ENCODE measurements at places on chromosomes 3 and 15.

GRCh38 chr3:24264011-24264410 is 230.6 kb downstream of the THRB start:
- DNase-seq: no peak

DNA sequence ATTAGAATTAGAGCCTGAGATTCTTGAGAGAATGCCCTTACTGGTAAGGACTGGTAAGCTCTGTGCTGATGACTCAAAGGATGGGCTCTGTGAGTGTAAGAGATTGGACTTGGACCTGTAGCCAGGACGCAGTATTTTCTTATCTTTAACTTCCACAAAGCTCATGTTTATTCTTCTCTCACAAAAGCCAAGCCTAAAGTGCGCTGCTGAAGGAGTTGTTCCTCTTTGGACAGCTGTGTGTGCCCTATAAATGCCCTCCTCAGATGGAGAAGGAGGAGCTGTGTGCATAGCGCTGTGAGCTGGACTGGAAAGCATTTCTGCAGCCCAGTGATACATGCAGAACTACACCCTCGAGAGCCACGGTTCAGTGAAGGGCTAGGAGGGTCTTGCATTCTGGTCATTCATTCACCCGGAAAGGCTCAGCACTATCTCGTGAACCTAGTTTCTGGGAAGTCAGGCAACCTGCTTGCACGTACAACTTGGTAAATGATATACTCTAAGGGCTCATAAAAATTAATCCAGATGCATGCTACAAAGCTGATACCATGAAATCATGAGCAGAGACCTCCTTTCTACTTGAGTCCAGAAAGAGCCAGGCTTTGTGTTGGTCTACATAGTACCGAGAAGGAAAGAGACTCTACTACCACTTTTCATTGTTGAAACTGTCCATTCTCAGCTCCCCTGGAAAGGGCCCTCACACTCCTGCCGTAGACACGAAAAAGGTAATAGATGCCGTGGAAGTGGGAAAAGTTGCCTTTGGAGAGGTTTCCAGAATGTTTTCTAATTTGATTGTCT is 103.0 kb upstream of the TBL1XR1 start:
- DNase-seq: no peak

- DNase-seq: no peak
Measured at GRCh38 chr3:132196113-132196512, 121.1 kb upstream of the ACP3 start.

DNA sequence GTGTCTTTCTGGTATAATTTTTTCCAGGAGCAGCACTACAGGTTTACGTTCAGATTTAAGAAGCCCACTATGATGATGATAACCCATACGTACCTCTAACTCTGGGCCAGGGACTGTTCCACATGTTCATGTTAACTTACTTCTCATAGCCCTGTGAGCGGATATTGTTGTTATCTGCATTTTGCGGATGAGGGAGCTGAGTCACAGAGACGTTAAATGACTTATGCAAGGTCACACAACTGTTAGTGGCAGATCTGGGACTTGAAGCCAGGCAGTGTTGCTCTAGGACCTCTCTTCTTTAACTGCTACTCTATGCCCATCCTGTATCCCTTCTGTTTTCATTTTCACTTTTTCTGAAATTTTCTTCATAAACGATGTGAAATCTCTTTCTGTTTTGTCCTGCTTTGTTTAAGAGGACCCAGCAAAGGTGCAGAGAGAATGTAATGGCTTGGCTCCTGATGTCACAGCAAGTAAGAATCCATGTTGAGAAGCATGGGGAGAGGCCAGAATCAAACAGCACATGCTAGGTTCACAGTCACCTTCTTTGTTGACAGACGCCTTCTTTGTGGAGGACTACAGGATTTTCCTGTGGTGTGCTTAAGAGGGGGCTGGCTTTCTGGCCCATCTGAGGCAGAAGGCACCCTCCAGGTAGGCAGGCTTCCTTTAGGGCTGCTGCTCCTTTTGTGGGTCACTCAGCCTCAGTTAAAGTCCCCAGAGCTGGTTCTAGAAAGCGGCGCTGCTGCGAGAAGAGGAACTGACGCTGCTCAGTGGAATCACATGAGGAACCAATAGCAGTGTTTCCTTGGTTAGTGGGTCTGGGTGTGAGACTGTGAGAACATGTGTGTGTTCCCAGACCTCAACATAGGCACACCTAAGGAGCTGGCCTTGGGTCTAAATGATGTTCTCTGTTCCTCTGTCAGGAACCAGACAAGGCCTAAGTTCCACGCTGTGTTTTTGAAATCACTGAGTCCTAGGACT is 121.6 kb downstream of the TMEM108 start:
- no peak for DNase-seq

DNA sequence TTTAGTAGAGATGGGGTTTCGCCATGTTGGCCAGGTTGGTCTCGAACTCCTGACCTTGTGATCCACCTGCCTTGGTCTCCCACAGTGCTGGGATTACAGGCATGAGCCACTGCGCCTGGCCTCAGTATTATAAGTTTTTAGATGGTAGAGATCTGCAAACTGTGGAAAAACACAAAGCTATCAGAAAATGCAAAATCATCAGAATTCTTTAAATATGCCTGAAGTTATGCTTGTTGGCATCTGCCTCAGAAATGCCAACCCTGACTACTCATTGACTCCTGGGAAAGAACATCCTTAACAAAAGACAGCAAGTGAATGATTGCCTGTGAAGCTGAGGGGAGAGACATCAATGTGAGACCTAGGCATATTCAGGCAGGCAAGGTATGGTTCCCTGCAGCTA is 94.3 kb upstream of the MB21D2 start:
- DNase-seq: no peak

GRCh38 chr3:170497207-170498095 is 78.8 kb downstream of the CLDN11 start:
- no peak for DNase-seq

GRCh38 chr3:42502429-42503250 is at the start of gene VIPR1:
VIPR1 (plus strand) TSS chr3:42502643; CDS start chr3:42502736, 93 bp downstream.
- DNase-seq: peak; percentile 83

- no peak for DNase-seq
Measured at GRCh38 chr3:31758322-31758965, 222.6 kb downstream of the OSBPL10 start.

DNA sequence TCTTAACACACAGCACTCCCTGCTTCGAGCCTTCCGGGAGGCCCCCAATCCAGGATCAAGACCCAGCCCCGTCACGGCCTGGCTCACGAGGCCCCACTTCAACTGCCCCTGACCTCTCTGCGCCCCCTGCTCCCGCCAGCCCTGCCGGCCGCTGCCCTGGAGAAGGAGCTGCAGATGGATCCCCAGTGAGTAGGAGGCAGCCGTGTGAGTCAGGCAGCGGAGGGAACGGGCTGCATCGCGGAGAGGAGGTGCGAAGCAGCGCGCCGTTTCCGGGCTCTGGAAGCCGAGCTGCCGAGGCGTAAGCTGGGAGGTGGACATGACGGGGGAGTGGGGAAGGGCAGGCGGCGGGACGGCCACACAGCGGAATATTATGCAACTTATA is 133.4 kb downstream of the TPRA1 start:
- DNase-seq: no peak

- no peak for DNase-seq
Measured at GRCh38 chr3:24802614-24803013, 308.0 kb upstream of the THRB start.

DNA sequence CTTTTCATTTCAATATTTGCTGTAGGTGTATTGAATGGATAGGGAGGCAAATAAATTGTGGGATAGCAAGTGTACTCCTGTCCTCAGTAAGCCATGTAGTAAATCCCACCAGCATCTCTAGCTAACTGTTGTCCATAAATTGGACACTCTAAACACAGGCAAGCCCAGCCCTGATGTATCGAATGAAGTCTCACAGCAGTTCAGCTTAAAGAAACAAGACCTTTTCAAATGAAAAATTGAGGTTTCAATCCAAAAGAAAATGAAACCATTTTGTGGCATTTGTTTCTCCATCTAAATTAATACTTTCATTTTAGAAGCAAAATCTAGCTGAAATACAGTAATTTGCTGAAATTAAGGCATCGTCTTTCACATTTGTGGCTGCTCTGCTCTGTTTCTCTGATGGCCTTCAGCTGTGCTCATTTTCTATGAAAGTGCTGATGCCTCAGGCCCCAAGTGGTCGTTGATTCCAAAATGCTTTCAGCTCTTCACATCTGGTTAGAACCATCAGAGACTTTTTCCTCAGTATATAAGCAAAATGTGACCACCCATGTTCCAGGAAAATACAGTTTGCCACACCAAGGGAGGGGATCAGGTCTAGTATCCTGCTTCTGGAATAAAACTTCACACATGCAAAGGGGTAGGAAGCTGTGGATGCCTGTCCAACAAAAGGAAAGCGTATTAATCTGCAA is 245.0 kb downstream of the ZMAT3 start:
- no peak for DNase-seq

DNA sequence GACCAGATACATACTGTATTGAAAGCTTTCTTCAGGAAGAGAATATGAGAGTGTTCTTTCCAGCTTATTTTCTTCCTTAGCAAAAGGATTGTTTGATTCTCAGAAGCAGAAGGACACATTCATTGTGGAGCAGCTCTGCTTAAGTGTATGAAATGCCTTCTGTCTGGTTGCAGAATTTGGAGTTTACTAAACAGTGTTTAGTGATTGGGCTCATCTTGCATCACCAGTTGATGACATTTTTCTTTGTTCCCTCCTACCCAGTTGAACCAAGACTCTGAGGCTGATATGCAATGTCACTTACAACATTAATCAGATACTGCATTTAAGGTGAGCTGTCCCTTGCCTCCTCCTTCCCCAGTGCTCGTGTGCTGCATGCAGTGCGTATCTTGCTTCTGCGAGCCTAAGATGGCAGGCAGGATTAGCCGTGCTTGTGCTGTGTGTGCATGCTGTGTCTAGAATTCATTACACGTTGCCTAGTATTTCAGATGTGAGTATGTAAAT is 18.4 kb downstream of the ZBTB38 start:
- no peak for DNase-seq

- no peak for DNase-seq
Measured at GRCh38 chr15:68176601-68177000, 28.5 kb downstream of the CALML4 start.

DNA sequence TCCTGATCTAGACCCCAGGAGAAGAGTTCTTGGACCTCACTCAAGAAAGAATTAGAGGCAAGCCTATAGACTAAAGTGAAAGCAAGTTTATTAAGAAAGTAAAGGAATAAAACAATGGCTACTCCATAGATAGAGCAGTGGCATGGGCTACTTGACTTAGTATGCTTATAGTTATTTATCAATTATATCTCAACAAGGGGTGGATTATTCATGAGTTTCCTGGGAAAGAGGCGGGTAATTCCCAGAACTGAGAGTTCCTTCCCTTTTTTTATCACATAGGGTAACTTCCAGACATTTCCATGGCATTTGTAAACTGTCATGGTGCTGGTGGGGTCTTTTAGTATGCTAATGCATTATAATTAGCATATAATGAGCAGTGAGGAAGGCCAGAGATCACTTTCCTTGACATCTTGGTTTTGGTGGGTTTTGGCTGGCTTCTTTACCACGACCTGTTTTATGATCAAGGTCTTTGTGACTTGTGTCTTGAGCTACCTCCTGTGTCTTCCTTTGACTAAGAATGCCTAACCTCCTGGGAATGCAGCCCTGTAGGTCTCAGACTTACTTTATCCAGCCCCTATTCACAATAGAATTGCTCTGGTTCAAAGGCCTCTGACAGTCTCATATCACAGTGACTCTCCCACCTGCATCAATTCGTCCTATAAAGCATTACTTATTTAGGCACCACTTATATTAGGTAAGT is 35.3 kb upstream of the PLSCR2 start:
- no peak for DNase-seq

- no peak for DNase-seq
Measured at GRCh38 chr3:61774279-61774890, 213.0 kb downstream of the PTPRG start.

DNA sequence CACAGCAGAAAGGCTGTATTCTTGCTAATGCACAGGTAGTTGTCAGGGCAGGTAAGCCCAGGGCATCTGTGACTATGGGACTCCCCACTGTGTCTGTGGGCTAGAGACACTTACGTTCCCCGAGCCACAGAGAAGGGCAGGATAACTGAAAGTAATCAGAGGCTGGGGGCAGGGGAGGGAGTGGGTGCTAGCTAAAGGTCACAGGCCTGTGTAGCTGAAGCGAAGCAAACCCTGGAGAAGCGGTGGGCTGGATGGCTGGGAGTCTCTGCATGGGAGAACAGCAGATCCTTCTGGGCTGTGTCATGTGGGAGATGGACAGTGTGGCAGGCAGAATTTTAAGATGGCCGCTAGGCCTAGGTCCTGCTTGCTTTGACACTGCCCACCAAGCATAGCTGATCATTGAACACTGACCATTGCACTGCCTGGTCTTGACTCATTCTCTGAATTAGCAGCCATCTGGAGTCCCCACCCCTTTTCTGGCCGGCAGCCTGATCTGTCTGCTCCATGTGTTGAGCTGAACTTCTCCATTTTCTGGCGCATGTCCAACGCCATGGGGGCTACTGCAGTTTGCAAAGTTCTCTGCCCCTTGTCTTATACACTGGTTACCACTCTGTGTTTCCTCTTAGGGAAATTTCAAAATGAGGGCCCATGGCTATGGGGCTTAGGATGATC is 110.0 kb downstream of the DGKG start:
- no peak for DNase-seq

- no peak for DNase-seq
Measured at GRCh38 chr15:82890338-82890994, 62.1 kb downstream of the HOMER2 start.

DNA sequence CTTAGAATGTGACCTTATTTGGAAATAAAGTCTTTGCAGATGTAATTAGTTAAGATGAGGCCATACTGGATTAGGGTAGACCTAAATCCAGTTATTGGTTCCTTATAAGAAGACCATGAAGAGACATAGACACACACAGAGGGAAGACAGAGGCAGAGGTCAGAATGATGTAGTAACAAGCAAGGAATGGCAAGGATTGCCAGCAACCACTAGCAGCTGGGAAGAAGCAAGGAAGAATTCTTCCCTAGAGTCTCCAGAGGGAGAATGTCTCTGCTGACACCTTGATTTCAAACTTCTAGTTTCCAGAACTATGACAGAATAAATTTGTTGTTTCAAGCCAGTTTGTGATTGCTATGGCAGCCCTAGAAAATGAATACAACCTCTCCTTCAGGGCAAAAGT is 116.7 kb downstream of the WDR76 start:
- DNase-seq: no peak

- no peak for DNase-seq
Measured at GRCh38 chr3:69684309-69684961, 54.8 kb upstream of the MITF start.

DNA sequence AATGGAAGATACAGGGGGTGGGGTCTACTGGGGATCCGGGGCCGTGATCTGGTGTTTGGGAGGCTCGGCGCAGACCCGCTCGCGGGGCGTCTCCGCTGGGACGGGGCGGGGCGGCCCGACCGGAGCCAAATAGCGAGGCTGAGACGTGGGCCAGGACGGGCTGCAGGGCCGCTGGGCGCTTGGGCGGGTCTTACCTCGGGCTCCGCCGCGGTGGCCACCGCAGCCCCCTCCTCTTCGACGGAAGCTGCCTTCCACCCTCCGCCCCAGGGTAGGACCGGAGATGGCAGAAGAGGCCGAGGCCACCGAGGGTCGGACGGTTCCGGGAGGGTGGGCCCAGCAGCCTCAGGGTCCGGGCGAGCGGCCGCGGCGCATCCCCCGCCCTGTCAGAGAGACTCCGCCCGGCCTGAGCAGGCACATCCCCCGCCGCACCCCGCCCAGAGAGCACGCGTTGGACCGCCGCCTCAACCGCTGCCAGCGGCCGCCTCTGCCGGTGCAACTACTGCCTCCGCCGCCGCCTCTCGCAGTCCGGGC is 399 bp downstream of the MYO9A start:
- peak; percentile 39 for DNase-seq

- DNase-seq: no peak
Measured at GRCh38 chr15:59255680-59256336, 49.2 kb downstream of the LDHAL6B start.

- no peak for DNase-seq
Measured at GRCh38 chr3:13171704-13172643, 98.7 kb upstream of the IQSEC1 start.

Measured in stimulated activated CD8-positive, alpha-beta memory T cell treated with anti-CD3 and anti-CD28 coated beads, Interleukin-2, amount 100 ng/mL, for 1 hour (primary cell).